Activated naive CD4-positive, alpha-beta T cell treated with Interleukin-2 at 50 U/mL for 16 hours (primary cell): ENCODE measurements at places on chromosomes 5 and 9.

- no peak for DNase-seq
Measured at GRCh38 chr9:89883401-89884341, 278.9 kb downstream of the GADD45G start.

GRCh38 chr9:81375187-81376100 lies 313.9 kb downstream of the TLE1 start:
- DNase-seq = no peak

- DNase-seq = peak; percentile 90
Measured at GRCh38 chr9:36151316-36152210, 15.0 kb downstream of the GLIPR2 start.

DNA sequence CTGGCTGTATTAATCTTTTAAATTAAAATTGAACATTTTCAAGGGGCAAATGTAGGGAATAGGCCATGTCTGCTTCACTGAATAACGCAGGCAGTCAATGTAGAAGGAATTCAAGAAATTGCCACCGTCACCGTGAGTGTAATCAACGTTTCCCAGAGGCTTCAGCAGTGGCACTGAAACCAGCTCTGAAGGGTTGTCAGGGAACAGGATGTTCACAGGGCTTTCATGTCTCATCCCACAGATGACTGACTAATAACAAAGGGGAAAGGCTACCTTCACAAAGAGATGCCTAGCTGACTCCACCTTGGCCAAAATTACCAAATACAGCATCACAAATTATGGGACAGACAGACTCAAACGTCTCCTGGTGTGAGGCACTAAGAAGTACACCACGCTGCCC lies 70.4 kb upstream of the SIMC1 start:
- DNase-seq = no peak

GRCh38 chr5:90967443-90967842 lies 408.8 kb downstream of the ADGRV1 start:
- no peak for DNase-seq

DNA sequence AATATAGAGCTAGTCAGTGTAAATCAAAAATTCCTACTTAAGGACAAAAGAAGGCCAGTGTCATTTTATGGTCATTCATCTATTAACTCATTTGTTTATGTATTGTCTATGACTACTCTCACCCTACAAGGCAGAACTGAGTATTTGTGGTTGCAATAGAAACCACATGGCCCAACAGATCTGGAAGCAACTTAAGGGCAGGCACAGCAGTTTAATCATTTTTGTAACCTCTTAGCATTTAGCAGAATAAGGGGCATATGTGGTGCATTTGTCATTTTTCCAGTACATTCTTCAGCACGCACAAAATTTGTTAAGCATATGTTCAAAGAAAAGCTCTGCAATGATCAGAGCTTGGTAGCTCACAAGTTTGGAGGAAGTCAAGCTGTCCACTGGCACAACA lies 1.1 kb downstream of the FKBP15 start:
- peak; percentile 14 for DNase-seq

DNA sequence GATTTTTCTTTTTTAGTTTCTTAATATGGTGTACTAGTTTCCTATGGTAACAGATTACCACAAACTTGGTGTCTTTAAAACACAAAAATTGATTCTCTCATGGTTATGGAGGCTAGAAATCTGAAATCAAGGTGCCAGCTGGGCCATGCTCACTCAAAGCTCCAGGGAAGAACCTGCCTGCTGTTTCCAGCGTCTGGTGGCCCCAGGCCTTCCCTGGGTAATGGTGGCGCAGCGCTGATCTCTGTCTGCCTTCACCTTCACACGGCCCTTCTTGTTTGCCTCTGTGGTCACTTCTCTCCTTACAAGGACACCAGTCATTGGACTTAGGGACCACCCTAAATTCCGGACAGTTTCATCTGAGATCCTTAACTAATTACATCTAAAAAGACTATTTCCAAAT lies 70.5 kb upstream of the GFPT2 start:
- DNase-seq = no peak

- no peak for DNase-seq
Measured at GRCh38 chr5:143030349-143030748, 260.2 kb downstream of the ARHGAP26 start.

GRCh38 chr5:152403046-152403445 lies 2.0 kb downstream of the NMUR2 start:
- DNase-seq = no peak

- DNase-seq = no peak
Measured at GRCh38 chr9:1100945-1101344, 50.8 kb downstream of the DMRT2 start.

DNA sequence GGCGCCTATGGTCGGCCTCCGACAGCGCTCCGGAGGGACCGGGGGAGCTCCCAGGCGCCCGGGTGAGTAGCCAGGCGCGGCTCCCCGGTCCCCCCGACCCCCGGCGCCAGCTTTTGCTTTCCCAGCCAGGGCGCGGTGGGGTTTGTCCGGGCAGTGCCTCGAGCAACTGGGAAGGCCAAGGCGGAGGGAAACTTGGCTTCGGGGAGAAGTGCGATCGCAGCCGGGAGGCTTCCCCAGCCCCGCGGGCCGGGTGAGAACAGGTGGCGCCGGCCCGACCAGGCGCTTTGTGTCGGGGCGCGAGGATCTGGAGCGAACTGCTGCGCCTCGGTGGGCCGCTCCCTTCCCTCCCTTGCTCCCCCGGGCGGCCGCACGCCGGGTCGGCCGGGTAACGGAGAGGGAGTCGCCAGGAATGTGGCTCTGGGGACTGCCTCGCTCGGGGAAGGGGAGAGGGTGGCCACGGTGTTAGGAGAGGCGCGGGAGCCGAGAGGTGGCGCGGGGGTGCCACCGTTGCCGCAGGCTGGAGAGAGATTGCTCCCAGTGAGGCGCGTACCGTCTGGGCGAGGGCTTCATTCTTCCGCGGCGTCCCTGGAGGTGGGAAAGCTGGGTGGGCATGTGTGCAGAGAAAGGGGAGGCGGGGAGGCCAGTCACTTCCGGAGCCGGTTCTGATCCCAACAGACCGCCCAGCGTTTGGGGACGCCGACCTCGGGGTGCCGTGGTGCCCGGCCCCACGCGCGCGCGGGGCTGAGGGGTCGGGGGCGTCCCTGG lies 561 bp downstream of the DAPK1 start:
- no peak for DNase-seq

GRCh38 chr9:91036826-91037510 lies 235.3 kb downstream of the SYK start:
- DNase-seq = peak; percentile 64

GRCh38 chr5:25009063-25009462 lies 364.3 kb upstream of the CDH10 start:
- no peak for DNase-seq

DNA sequence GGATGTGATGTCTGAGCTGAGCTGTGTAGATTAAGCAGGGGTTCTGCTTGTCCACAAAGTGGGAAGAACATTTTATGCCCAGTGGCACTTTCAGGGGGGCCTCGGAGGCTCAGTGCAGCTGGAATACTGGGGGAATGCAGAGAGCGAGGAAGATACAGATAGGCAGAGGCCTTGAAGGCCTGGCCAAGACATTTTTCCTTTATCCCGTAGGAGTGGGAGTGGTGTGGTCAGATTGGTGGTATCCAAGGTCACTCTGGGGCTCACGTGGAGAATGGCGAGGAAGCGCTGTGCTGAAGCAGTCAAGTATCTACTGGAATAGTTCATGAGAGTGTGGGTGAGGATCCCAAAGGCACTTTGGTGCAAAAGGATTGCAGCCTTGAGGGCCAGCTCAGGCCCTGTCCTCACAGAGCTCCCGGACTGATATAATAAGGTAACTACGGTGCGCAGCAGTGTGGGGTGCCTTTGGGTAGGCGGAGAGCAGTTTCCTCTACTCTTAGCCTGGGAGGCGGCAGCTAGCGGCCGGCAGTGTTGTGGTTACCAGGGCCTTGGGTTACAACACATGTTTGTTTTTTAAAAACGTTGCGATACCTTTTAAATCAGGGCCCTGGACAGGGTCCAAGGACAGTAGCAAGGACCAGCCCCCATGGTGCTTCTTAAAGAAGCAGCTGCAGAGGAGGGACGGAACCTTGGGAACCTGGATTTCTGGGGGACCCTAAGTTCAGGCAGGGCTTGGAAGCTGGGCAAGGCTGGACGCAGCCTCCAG lies 10.8 kb upstream of the CCDC69 start:
- DNase-seq = no peak

DNA sequence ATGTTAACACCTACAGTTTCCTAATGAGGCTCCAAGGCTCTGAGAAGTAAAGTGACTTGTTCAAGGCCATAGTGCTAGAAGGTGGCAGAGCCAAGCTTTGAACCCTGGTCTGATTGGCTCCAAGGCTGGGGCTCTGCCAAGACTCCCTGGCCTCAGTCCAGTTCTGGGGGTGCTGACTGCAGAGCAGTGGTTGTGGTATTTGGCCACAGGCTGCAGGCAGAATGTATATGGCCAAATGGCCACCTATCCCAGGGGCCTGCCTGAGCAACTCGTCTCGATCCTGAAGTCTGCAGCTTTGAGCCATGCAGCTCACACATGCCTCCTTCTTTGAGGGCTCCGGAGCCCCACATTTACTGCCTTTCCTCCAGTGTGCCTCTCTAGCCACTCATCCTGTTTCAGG lies 9.7 kb upstream of the NEK6 start:
- DNase-seq = no peak

DNA sequence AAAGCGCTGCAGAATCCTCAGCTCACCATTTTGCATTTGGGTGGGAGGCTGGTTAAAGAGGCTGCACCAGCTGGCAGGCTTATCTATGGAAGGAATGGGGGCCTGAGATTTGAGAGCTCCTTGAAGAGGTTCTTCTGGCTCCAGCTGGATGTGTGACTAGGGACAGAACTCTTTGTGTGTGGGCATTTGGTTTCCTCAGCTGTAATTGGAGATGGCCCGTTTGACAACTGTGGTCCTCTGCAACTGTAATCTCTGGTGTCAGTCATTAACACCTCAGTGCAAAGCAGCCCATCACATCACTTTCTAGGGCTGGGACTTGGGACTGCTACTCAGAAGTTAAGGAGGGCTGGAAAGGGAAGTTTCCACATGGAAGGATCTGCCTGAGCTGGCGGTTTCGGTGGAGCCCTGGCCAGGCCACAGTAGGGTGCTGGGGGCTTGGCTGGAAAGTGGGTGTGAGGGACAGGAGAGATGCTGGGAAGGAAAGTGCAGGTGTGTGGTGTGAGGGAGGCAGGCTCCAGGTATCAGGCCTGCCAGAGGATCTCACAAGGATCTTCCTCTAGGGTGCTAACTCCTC lies 193.8 kb downstream of the GADD45G start:
- no peak for DNase-seq

- DNase-seq = no peak
Measured at GRCh38 chr5:59569158-59569557, 324.4 kb downstream of the PDE4D start.

GRCh38 chr9:135692410-135692809 lies 6.9 kb downstream of the SOHLH1 start:
- DNase-seq = no peak

DNA sequence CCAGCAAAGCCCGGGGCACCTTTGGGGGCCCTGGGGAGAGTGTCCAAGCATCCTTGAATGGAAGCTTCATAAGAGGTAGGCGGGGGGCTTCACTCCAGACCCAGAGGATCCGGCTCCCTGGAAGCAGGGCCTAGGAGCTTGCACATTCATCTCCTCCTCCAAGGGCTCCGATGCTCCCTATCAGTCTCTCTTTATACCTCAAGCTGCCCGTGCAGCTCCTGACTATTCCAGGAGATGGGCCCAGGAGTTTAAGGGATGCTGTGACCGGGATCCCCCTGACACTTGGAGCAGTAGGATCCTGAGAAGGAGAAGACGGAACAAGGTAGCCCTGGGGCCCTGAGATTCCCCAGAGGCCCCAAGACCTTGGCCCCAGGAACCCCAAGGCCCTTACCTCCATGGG lies 25.9 kb downstream of the CSF1R start:
- DNase-seq = no peak

- DNase-seq = no peak
Measured at GRCh38 chr5:178602752-178603151, 12.6 kb upstream of the COL23A1 start.

- no peak for DNase-seq
Measured at GRCh38 chr9:1429297-1429696, 379.1 kb downstream of the DMRT2 start.

GRCh38 chr9:121563425-121563824 lies 63.8 kb upstream of the GGTA1 start:
- DNase-seq = no peak

GRCh38 chr9:96874947-96875460 lies 20.7 kb upstream of the ZNF782 start:
- DNase-seq = peak; percentile 24

DNA sequence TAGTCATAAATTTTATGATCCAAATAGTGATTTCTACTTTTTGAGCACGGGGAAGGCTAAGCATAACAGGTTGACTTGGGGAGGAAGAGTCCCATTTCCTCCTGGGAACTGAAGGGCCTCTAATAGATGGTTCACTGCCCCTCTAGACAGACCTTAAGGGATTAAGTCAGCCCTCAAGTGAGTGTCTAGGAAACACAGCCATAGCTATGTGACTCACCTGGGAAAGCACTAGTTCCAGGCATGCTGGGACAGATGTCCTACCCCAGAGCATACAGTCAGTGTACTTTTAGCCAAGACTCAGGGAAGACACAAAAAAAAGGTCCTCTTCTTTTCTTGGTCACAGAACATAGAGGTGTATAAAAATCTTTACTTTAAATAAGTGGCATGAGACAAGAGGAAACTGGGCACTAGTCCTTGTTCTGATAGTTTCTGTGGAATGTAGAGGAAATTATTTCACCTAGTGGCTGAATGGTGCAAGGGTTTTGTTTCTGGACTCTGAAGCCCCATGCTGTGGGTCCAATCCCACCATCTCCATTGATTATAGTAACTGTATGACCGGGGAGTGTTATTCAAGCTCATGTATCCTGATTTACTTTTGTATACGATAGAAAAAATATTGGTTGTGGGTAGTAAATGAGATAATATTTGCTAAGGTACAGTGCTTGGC lies 86.0 kb downstream of the NREP start:
- no peak for DNase-seq

GRCh38 chr9:5264219-5264595 lies 33.0 kb downstream of the INSL4 start:
- no peak for DNase-seq

- no peak for DNase-seq
Measured at GRCh38 chr5:82564963-82565362, 286.8 kb upstream of the RPS23 start.

- DNase-seq = no peak
Measured at GRCh38 chr5:132497488-132497997, 7.0 kb upstream of the IRF1 start.

GRCh38 chr5:53359916-53360517 lies 120.4 kb upstream of the FST start:
- no peak for DNase-seq

GRCh38 chr9:274406-274805 lies 59.7 kb downstream of the DOCK8 start:
- no peak for DNase-seq

DNA sequence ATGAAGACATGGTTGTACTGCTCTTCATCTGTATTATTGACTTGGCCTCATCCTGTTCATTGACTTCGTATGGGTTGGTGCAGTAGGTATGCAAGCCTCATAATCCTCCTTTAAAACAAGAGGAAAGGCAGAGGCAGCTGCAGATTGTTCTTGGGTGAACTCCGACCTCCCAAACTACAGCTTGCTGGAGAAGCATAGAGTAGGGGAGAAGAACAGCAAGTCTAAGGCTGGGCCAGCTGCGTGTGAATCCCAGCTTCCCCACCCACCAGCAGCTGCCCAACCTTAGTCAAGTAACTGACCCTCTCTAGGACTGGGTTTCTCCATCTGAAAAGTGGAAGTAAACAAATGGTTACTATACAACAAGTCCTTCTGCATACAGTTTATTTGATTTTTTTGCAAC lies 114.5 kb upstream of the WWC1 start:
- no peak for DNase-seq
